ENCODE measurements at places on chromosomes 7 and 10.

GRCh38 chr7:52838981-52839411 is 196.4 kb upstream of the POM121L12 start:
- no peak for DNase-seq

GRCh38 chr7:121116396-121116795 is 127.9 kb downstream of the CPED1 start:
- no peak for DNase-seq

DNA sequence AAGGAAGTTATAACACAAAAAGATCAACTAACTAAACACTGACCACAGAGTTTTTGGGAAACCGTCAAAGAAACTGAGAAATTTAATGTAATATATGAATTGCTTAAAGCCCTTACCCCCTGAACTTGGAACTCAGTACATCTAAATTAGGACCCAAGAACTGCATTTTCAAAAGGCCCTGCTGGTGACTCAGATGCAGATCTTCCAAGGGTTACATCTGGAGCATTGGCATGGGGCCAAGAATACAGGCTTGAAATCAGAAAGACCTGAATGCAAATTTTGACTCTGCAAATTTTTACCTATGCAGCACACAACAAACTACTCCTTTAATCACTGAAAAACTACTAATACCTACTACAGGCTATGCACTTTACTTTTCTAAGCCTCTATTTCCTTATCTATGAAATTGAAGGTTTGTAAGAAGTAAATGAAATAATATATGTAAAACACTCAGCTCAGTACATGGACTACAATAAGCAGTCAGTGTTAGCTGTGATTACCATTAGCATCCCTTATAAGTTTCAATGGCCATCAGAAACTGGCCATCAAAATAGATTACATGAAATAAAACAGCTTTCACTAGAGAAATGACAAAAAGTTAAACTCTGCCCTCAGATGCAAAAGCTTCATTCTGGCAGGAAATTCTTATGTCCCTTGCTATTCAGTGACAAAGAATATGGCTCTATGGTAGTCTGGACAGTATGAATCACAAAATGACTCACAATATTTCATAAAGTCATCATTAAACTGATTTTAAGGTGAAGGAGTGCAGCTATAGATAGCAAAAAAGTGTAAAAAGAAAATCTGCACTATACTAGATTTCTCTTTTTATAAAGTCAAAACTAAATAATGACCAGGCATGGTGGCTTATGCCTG is 43.6 kb downstream of the NSUN6 start:
- no peak for DNase-seq

- DNase-seq: no peak
Measured at GRCh38 chr7:17274551-17275245, 23.8 kb upstream of the AHR start.

DNA sequence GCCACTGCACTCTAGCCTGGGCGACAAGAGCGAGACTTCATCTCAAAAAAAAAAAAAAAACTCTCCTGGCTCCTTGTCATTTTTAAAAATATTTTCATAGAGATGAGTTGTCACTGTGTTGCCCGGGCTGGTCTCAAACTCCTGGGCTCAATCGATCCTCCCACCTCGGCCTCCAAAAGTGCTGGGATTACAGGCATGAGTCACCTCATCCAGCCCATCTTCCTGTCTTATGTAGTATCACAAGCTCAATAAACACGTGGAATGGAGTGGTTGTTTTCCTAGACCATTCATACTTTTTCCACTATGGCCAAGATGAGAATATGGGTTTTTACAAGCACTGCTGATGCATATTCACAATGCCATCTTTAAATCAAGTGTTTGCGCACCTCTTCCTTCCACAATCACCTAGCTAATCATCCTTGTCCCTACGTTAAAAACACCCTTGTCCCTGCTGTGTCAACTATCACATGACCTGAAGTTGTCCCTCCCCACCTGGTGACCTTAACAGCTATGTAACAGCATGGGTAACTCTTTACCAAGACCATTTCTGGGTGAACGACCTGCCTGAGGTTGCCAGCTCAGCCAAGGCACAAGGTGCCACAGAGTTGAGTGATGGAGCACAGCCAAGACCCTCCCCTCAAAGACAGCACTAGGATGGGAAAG is 21.3 kb downstream of the DLG5 start:
- no peak for DNase-seq

GRCh38 chr7:28069807-28070206 is 110.8 kb downstream of the JAZF1 start:
- no peak for DNase-seq

DNA sequence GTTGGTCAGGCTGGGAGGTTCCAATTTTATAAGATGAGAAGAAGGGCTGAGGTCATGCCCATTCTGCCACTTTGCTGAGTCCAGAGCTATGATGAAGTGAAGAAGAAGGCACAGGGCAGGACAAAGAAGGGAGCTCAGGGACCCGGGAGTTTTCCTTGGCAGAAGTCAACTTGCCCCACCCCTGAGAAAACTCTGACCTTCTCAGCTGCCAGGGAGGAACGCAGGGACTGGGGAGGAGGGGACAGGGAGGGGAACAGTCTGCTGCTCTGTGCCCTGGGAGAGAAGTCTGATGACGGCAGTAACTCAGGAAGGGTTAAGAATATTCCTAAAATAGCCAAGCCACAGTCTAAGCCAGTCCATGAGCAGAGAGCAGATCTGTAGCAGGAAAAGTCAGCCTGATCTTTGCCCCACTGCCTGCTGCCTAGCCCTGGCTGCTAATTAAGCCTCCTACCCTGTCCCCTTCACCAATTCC is 11.7 kb downstream of the ADIRF start:
- no peak for DNase-seq

DNA sequence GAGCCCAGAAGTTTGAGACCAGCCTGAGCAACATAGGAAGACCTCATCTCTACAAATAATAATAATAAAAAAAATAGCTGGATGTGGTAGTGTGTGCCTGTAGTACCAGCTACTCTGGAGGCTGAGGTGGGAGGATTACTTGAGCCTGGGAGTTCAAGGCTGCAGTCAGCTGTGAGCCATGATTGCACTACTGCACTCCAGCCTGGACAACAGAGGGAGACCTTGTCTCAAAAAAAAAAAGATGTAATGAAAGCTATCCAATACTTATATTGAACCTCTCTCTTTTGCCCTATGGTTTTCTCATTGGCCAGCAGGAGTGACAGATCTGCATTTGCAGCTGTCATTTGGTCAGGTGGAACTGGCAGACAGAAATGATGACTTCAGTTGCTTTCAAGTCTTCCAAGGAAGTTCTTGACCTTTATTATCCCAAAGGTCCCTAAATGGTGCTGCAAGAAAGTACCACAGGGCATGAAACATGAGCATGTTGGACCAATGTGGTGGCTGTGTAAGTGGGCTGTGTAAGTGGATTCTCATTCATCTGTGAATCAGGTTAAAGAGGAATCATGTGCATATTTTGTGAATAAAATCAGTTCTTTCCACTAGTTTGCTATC is 99.4 kb downstream of the CALD1 start:
- DNase-seq: no peak

DNA sequence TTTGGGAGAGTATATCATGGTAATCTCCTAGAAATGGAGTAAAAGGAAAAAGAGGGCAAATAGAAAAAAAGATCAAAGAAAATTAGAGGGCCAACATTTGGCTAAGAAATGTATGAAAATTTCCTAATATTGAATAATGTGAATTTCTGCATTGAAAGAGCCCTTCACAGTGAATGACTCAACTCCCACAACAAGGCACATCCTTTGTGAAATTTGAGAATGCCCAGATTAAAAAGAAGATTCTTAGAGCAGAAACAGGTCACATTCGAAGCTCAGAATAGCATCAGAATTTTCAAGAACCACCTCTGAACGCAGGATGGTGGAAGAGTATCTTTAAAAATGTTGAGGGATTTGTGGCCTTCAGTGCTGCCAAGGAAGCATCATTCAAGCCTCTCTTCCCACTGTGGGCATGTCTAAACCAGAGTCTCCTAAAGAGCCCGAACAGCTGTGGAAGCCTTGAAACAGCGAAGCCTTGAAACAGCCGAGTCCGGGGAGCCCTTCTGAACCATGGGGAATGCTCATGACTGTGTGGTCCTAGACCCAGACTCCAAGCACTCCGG is 43.6 kb downstream of the GUSB start:
- no peak for DNase-seq

DNA sequence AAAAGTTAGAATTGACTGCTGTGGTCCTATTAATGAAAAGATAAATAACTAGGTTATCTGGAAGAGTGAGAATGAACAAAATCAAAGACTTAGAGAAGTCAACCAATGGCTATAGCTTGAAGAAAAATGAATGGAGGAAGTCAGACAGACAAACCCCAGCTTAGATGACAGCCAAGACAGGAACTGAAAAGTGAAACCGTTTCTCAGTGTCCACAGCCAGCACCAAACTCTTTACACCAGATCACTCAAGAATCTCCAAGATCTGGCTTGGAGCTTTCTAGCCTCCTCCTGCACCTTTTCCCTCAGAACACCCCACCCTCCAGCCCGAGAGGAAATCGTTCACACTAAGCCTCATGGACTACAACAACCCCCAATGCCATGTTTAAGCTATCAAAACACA is 167.0 kb downstream of the SFMBT2 start:
- DNase-seq: no peak

All from stimulated activated CD4-positive, alpha-beta T cell treated with anti-CD3 and anti-CD28 coated beads, Interleukin-1b, Interleukin-23, amount 100 ng/mL, for 4 hours (primary cell).